ENCODE measurements at places on chromosomes 11 and 22.

DNA sequence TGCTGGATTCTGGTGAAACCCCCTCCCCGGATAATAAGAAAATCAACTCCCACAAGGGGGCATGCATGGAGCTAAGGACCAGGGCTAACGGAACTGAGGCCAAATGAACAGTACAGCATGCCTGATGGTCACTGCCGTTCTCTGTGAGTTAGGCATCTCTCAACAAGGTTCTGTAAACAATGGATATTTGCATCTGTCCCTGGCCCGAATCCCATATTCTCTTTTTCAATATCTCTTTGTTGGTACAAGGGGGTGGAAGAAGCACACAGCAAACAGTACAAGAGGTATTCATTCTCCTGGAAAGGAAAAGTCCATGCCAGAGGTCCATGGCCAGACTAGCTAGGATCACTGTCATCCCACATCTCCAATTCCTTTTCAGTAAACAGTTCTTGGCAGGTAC lies 32.2 kb upstream of the APOA1 start:
- no peak for DNase-seq

DNA sequence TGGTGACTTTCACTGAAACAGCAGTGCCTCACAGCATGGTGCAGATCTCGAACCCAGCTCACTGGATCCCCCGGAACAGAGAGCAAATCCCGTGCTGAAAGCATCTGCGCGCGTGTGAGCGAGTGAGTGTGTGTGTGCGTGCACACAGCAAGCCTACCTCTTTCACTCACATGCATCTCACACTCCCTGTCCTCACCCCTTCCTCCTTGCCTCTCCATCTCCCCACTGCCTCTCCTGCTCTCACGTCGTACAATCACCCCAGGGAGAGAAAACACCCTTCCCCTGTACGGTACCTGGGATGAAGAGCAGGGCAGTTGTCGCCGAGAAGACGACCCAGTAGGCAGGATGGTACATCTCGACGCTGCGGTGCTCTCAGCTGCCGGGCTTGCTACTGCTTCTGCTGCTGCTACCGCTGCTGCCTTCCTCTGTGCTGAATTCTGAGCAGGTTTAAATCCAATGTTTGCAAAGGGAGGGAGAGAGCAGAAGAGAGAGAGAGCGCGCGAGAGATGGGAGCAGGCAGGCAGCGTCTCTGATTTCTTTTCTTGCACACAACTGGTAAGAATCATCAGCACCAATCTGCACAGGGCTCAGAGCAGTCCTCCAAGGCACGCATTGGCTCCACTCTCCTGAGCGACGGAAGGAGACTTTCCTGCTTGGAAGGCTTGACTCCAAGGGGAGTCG lies at the start of gene OPCML:
Gene OPCML (minus strand): TSS at position 531 of the 681 bp plus-strand sequence.
- DNase-seq = no peak

DNA sequence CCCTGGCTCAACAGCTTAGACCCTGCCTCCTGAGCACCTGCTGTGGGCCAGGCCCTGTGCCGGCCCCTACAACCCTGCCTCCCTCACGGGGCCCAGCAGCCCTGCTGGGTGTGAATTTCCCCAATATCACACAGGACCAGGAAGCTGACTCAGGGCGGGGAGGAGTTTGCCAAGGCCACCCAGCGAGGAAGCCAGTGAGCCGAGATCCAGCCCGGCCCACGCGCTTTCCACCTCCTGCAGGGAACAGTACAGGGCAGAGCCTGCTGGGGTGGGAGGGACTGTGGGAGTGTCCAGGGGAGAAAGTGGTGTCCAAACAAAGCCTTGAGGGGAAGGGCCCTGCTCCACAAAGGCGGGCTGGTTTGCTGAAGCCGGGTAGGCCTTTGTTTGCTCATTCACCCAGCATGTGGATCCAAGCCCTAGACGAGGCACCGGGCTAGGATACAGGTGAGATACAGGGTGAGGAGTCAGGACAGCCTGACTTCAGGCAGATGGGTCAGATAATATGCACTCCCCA lies 26.8 kb downstream of the RPL3 start:
- peak; percentile 96 for DNase-seq

DNA sequence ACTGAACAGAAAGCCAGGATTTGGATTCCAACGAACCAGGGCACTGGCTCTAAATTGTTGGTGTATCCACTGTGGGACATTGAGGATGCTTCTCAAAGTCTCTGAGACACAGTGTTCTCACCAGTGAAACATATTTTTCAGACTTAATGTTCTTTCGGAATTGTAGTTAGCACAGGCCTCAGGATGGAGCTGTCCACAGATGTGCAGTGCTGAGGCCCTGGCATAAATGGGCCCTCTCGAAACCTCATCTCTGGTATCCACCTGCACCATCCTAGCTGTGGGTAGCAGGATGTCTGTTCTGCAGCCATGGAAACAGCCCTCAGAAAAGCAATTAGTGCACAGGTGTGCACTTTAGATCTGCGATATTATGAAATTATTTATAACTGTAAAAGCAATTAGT lies 656.8 kb downstream of the TBC1D22A start:
- no peak for DNase-seq

- no peak for DNase-seq
These were observed 67.6 kb downstream of the BARX2 start for GRCh38 chr11:129443276-129443675.

DNA sequence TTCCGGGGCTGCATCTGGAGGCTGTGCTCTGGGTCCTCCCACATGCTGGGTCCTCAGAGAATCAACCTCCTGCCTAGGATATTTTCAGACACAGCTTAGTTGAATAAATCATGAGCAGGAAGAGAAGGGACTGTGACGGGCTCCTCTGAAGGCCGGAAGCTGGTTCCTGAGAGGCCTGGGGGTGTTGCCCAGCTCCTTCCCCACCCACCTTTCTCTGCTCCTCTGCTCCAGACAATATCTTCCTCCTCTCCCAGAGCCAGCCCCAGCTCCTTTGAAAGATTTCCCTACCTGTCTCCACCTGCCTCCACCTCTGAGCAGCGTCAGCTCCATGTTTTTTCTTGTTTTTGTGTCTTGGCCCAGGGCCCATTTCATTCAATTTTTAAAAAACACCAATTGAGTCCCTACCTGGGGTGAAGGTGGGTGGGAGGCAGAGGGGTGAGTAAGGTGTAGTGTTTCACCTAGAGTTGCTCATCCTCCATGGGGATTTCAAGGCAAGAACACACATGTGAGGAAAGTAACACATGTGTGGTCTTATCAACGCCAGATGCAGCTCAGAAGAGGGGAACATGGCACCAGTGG lies 24.8 kb upstream of the THY1 start:
- DNase-seq = peak; percentile 43

DNA sequence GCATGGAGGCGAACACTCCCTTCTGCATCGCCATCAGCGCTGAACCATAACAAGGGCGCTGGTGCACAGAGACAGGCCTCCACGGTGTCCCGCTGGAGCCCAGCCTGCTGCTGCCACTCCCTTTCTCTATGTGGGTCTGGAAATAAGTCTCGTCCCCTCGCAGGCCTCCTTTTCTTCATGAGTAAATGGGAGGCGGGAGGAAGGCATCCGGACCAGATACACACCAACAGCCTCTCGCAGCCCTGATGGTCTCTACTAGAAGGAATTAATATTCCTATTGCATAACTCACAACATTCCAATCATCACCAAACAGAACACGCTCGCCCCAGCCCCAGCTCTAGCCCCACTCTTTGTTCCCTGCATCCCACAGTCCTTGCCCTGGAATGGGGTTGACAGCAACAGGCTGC lies 14.9 kb downstream of the RASD2 start:
- peak; percentile 83 for DNase-seq

All from fibroblast of upper back skin (primary cell).